Stimulated activated CD8-positive, alpha-beta memory T cell treated with anti-CD3 and anti-CD28 coated beads, Interleukin-4, amount 100 ng/mL, for 48 hours (primary cell): ENCODE measurements at places on chromosomes 1 and 21.

DNA sequence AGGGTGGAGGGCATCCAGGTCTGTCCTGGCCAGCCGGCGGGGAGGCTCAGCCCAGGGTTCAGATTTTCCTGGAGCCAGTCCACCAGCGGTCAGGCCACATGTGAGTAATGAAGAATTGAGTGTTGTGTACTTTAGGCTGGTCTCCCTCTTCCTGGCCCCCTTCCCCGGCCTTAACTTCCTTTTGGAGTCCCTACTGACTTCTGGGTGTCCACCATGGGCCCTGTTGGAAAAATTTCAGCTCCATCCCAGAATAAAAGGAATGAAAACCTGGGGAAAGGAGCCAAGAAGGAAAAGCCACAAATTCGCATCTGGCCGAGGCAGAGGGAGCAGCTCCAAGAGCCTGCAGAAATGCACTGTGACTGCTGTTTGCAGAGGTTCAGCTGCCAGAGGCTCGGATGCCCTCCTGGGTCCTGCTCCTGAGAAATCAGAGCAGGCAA lies 35.5 kb upstream of the HHAT start:
- DNase-seq = no peak

GRCh38 chr1:39754906-39755504 lies 16.1 kb downstream of the OXCT2 start:
- DNase-seq = no peak

DNA sequence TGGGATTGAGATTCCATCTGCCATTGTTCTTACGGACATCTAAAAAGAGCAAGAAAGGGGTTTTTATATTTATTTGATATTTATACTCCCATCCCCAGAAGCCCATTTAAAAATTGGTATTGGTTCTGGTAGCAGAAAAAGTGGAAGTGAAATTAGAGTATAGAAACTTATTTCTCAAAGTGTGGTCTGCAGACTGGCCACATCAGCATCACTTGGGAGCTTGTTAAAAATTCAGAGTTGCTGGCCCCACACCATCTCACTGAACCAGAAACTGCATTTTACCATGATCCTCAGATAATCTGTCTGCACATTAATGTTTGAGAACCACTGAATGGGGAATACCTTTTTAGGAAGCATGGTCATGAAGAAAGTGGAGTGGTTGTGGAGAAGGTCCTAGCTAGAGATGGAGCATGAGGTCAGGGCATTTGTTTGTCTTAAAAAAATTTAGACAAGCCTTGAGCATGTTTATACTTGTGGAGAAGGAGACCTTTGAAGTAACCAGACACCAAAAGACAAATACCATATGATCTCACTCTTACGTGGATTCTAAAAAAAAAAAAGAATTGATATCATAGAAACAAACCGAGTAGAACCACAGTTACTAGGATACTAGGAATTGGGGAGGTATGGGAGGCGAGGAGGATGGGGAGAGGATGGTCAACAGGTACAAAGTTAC lies 116.3 kb downstream of the ST6GALNAC3 start:
- DNase-seq = no peak

DNA sequence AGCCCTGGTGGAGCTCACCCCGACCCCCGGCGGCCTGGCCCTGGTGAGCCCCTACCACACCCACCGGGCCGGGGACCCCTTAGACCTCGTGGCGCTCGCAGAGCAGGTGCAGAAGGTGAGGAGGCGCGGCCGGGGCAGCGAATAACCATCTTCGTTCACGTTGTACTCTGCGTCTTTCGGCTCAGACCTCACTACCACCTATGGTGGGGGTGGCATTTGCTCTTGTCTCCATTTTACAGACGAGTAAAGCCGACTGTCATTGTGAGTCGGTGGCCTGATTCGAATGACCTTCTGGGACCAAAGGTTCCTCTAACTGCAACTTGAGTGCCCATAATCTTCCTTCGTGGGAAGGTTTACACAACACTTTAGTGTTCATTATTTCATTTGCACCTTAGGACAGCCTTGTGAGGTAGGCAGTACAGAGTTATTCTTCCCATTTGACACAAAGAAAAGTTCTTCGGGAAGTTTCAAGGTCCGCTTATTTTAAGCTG lies 506 bp downstream of the C1orf50 start:
- DNase-seq = no peak

DNA sequence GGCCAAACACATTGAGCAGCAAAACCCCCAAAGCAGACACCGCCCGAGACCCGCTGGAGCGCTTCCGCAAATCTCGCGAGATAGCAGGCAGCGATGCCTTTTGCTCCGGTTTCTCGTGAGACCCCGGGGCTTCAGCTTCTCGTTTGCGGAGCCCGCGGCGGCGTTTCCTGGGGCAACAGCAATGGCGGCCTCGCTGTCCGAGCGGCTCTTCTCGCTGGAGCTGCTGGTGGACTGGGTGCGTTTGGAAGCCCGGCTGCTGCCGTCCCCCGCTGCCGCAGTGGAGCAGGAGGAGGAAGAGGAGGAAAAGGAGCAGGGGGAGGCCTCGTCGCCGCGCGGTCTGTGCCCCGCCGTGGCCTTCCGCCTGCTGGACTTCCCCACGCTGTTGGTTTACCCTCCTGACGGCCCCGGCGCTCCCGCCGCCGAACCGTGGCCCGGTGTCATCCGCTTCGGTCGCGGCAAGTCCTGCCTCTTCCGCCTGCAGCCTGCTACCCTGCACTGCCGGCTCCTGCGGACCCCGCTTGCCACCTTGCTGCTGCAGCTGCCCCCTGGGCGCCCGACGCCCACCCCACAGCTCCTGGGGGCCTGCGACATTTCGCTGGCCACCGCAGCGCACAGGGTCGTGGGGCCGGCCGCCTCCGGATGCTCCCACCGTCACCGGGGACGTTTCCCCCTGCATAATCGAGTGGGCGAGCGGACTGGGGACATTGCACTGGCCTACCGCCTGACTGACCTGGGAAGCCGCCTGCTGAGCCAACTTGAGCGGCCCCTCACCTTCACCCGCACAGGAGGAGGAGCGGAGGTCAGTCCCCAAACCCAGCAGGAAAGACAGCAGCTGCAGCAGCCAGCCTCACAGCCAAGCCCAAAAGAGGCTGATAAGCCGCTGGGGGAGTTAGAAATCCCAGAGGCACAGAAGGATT lies at the start of gene MAP10:
MAP10 (plus strand) TSS at position 148 of the 917 bp plus-strand sequence; CDS start at position 182, 34 bp downstream.
- peak; percentile 83 for DNase-seq

GRCh38 chr21:46455575-46456385 lies 2.9 kb upstream of the DIP2A start:
- no peak for DNase-seq

DNA sequence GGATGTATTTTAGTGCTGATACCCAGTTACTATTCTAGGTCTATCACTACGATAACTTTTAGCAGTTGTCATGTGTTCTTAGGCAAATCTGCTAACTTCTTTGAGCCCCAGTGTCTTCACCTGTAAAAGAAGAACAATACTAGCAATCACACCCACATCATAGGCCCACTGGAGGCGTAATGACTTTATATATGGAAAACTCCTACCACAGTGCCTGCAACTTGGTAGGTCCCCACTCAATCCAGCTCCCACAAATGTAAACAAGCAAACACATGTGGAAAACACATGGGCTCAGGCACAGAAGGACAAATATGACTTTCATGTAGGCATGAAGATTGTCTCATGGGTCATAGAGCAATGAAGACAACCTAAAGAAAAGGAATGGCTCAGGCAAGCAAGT lies 115.8 kb downstream of the TBX19 start:
- DNase-seq = no peak

- DNase-seq = no peak
Observed at GRCh38 chr1:50620680-50621329, 197.6 kb upstream of the DMRTA2 start.

DNA sequence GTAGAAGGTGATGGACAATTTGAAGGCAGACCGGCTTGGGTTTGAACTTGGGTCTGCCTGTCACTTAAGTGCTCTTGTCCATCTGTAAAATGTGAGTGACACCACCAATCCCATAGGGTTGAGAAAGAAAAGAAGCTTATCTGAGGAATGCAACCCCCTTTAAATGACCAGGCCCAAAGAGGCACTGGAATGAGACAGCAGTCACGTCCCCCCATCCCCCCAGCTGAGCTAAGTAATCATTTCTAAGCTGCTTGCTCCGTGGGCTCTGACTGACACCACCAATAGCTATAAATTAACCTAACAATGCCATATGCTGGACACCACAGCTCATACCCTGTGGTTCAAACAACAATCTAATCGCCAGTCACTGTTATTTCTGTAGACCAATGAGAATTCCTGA lies 15.1 kb downstream of the LCA5L start:
- DNase-seq = no peak

DNA sequence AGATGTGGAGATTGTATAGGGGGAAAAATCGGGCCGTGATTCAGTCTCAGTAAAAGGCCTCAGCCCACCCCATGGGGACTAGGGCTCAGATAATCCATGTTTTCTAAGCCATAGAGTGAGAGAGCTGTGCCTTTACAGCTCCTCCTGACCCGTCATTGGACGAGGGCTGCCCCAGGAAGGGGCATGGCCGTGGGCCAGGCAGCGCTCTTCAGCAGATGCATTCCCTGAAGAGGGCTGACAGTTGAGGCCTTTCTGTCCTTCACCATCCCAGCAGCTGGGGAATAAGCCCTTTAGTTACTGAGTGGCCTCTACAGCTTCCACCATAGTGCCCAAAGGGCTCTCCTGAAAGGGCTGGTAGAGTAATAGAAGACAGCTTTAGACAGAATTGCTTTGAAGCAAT lies 57.2 kb downstream of the ST3GAL3 start:
- no peak for DNase-seq

GRCh38 chr1:240691909-240692705 lies 80.2 kb upstream of the GREM2 start:
- DNase-seq = no peak

DNA sequence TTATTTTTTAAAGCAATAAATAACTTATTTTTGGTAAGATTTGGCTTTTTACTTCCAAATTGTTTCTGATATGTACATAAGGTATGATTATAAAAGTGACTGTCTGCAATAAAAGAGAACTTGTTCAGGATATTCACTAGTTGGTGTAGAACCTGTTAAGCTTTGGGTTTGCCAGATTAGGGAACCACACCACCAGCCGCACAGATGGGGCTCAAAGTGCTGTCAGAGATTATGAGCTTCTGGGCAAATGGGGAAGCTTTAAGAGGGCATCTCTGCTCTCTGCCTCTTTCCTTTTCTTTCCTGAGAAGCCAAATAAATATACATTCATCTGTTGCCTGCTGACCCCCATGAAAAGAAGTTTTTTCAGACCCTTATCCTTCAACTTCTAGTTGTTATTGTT lies 25.4 kb downstream of the IVNS1ABP start:
- DNase-seq = no peak

- DNase-seq = no peak
Observed at GRCh38 chr1:243595527-243596210, 254.4 kb downstream of the AKT3 start.

GRCh38 chr1:45945426-45945825 lies 142.0 kb downstream of the MAST2 start:
- no peak for DNase-seq

DNA sequence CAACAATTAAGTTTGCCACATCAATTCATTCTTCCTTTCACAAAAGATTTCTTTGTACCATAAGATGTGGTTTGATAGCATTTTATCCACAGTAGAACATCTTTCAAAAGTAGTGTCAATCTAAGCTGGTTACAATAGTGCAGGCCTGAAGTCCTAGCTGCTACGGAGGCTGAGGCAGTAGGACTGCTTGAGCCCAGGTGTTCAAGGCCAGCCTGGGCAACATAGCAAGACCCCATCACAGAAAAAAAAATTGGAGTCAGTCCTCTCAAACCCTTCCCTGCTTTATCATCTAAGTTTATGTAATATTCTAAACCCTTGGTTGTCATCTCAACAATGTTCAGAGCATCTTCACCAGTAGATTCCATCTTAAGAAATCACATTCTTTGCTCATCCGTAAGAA lies 31.7 kb downstream of the DENND1B start:
- DNase-seq = no peak
